ENCODE measurements at places on chromosomes 12 and 14. TPM values are rescaled to one million over a fixed set of nuclear protein-coding genes. Genes with fewer than 3 reads are reported as not detected.

DNA sequence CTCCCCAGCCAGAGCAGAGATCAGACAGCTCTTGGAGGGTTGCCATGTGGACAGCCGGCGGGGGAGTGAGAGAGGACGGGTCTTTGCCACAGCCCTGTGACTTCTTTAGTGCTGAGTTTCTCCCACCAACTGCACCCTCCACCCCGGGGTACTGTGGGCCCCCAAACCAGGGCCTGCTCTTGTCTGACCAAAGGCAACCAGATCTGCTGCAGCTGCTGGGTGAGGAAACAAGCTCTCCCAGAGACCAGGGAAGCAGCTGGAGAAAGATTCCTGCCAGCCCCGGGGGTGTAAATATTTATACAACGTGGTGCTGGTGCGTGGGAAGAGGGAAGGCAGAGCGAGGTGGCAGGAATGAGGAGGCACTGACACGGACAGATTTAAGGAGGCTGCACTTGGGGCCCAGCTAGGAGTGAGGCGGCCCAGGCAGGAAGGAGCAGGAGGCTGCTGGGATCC is 14.3 kb upstream of the ZFP36L1 start:
- DNase-seq: peak; percentile 79

Gene FGF6
- polyA plus RNA-seq: not detected

Gene KLHL42
- polyA plus RNA-seq: 35.2 TPM

DNA sequence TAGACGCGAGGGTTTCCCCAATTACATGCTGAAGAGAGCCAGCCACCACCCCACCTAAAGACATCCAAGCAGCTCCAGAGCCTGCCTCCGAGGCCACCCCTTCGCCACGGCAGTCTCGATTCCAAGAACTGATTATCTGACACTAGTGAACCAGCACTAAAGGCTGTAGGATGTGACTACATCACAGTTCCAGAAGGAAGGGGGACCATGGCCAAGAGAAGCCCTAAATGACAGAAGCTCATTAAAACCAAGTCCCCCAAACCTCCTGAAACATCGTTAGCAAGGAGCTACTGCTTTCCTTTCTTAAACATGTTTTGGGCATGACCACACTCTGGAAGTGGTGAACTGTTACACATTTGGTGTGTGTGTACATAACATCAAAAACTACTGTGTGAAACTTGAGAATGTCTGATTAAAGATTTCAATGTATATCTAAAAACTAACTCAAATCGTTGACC is 88.2 kb downstream of the DUSP16 start:
- DNase-seq: no peak

- no peak for DNase-seq
Measured at GRCh38 chr12:38761636-38762342, 143.6 kb downstream of the CPNE8 start.

Gene RAD9B
- 1.8 TPM for polyA plus RNA-seq

Gene TMEM19
- polyA plus RNA-seq: 29.5 TPM

DNA sequence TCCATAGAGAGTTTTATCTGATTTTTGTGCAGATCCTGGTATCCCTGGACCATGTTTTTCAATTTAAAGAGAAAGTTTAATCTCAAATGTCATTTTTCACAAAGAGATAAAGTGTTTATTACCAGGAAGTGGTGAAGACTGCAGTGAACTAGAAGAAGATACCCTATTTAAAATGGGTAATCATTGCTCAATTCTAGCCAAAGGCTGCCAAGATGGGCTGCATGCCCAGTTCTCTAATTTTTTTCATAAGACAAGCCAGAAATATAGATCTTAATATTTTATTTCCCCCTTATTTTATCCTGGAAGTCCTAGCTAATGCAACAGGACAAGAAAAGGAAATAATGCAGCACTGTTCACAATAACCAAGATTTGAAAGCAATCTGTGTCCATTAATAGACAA is 343.5 kb downstream of the PCNX1 start:
- DNase-seq: no peak

GRCh38 chr14:24630872-24631477 is 3.0 kb downstream of the GZMB start:
- DNase-seq: no peak

DNA sequence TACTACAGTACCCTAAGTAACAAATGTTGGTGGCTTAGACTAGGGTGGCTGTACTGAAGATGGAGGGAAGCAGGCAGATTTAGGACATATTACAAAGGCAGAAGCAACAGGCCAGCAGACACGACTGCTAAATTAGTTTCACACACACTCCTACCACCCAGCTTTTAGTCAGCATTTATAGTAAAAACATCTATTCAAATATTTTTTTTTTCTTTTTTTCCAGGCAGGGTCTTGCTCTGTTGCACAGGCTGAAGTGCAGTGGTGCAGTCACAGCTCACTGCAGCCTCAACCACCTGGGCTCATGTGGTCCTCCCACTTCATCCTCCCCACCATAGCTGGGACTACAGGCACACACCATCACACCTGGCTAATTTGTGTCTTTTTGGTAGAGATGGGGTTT is 72.9 kb downstream of the CDK17 start:
- no peak for DNase-seq

DNA sequence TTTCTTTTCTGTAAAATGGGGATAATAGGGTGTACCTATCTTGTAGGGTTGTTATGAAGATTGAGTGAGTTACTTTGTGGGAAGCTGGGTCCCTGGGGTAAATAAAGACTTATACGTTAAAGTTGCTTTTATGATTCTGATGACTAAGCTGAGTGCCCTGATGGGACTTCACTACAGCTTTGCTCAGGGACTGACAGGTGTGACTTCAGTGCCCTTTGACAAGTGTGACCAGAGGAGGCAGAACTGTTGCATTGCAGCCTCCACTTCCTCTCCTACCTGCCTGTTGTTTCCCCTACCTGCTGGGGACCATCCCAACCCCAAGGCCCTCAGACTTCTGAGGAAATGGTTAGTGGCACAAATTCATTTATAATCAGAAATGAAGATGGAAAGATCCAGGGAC is 119.3 kb downstream of the TSPAN9 start:
- no peak for DNase-seq

DNA sequence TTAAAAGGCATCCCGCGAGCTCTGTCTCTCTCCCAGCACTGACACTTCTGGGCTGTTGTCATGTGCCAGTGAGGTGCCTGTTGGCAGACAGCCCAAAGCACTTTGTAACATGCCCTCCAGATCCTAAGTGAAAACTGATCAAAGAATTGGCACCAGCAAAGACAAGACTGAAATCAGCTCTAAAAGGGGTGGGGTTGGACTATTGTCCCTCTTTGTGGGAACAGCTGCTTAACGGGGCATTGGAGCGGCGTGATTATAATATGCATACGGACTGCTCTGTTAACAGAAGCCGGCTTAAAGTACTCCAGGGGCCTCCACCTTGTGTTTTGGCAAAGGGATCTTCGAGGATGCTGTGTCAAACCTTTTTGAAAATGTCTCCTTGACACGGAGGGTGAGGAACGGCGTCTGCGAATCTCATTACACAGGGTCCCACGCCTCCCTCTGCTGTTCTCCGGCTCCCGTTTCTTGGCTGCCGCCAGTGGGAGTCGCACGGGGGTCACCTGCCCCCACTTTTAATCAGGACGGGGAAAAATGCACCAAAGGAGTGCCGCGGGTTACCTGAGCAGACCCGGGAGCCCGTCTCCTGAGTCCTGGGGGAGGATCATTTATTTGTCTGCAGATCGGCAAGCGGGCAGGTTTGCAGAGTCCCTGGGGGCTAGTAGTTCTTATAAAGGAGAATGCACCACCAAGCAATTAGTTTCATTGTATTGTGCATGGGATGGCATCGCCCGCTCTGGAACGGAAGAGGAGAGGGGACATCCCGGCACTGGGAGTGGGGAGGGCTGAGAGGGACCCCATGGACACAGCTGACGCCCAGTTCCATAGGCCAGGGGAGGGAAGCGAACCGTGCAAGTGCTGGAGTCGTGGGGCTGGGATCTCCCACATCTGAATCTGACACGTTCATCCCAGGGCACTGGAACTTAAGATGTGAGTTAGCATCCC is 44.3 kb downstream of the SPRING1 start:
- DNase-seq: no peak

Gene SALL2
- 43.7 TPM for polyA plus RNA-seq

Gene CELA1
- polyA plus RNA-seq: not detected

- no peak for DNase-seq
Measured at GRCh38 chr12:80977346-80977745, 39.6 kb upstream of the LIN7A start.

DNA sequence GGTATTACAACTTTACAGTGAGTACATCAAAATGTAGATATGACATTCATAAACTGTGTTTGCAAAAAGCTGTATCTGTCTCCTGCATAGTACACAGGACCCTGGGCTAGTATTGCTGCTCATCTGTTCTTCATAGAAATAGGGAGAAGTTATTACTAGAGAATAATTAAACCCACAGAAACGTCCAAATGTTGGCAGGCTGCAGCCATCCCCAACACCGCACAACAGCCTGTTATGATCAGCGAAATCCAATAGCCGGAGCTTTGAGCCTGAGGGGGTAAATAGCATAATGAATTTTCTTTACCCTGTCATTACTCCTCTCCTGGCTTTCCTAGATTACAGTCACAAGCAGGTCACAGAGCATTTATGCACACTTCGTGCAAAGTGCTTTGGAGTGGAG is 178.0 kb downstream of the DACT1 start:
- DNase-seq: no peak

DNA sequence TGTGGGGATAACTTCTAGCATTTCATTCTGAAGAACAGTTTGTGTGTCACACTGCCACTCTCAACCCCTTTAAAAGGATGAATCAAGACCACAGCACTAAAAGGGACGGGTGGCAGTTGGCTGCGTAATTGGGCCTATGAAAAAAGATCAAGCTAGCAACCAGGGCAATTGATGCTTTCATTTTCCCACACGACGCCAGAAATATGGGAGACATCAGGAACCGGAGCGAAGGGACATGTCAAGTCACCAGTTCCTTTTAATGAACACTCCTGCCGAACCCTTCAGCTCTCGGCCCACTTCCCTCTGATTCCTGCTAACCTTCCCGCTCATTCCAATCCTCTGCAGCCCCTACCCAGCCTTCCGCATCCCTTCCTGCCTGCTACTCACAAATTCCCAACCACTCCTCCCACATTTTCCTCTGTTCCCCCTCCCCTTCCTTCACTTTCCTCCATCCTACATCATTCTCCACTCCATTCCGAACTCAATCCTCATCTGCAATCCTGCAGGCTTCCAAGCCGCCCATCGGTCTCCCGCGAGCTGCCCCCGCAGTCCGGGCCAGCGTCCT is 753 bp downstream of the CSRNP2 start:
- no peak for DNase-seq

Gene TBC1D30
- polyA plus RNA-seq: 4.3 TPM

- no peak for DNase-seq
Measured at GRCh38 chr12:132053338-132054330, 90.5 kb downstream of the DDX51 start.

Gene SLC8A3
- 11.0 TPM for polyA plus RNA-seq

GRCh38 chr12:69151254-69151764 is 88.1 kb upstream of the CPSF6 start:
- DNase-seq: no peak

GRCh38 chr12:7042842-7043241 is 17.7 kb upstream of the C1S start:
- no peak for DNase-seq

- DNase-seq: peak; percentile 52
Measured at GRCh38 chr14:101224356-101225156, 321.0 kb upstream of the RTL1 start.

Gene VWF
- 126 TPM for polyA plus RNA-seq

DNA sequence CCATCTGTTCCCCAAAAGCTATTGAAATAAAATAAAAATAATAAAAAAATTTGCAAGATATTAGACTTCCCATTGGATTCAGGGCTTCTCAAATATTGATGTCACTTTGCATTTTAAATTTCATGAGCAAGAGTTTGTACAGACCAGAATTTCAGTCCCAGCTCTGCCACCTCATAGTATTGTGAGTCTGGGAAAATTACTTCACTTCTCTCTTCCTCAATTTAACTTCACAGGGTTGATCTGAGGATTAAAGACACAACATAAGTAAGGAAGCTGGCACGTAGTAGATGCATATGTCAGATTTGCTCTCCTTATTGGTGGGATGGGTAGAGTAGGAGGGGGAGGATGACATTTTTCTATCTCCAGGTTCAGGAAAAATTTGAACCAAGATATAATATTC is 32.8 kb downstream of the COX8C start:
- DNase-seq: no peak

GRCh38 chr12:15407025-15407424 is 84.7 kb downstream of the PTPRO start:
- DNase-seq: no peak

Gene RFX4
- not detected for polyA plus RNA-seq

Gene C1R
- 98.5 TPM for polyA plus RNA-seq

DNA sequence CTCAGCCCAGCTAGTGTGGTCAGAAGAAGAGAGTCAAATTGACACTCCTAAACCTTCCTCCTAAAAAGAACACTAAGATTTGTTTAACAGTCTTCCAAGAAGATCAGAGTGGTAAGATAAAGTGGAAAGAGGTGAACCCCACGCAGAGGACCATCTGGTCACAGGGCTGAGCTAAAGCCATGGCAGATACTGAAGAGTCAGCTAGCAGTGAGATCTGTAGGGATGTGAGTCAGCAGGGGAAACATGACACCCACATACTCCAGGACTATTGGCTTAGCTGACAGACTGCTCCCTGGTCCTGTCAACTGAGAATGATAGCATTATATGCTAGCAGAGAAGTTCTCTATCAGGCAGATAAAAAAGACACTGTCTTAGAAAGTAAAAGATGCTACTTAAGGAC is 269.4 kb upstream of the ALG10 start:
- DNase-seq: no peak

GRCh38 chr12:122743895-122744525 is 8.6 kb upstream of the DENR start:
- peak; percentile 85 for DNase-seq

- no peak for DNase-seq
Measured at GRCh38 chr12:26113181-26113654, 11.6 kb downstream of the BHLHE41 start.

Gene C12orf60
- 2.6 TPM for polyA plus RNA-seq

GRCh38 chr12:8078398-8078797 is 3.7 kb upstream of the NECAP1 start:
- DNase-seq: no peak

Gene SRRM4
- 0.40 TPM for polyA plus RNA-seq

GRCh38 chr14:31480156-31480555 is 7.7 kb downstream of the GPR33 start:
- DNase-seq: no peak

- no peak for DNase-seq
Measured at GRCh38 chr12:7750350-7750749, 3.2 kb upstream of the CLEC4C start.

Gene KRT82
- not detected for polyA plus RNA-seq

- no peak for DNase-seq
Measured at GRCh38 chr14:41419709-41420108, 187.0 kb upstream of the LRFN5 start.

DNA sequence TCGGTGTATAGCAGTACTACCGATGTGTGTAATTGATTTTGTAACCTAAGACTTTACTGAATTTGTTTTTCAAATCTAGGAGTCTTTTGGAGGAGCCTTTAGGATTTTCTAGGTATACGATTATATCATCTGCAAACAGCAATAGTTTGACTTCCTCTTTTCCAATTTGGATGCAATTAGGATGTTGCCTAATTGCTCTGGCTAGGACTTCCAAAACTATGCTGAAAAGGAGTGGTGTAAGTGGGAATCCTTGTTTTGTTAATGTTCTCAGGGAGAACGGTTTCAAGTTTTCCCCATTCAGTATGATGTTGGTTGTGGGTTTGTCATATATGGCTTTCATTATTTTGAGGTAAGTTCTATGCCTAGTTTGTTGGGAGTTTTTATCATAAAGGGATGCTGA is 171.6 kb upstream of the PDE3A start:
- no peak for DNase-seq

GRCh38 chr12:112710414-112710813 is 81.1 kb upstream of the RPH3A start:
- no peak for DNase-seq

Gene SCNN1A
- 3.7 TPM for polyA plus RNA-seq
